ENCODE measurements at places on chromosomes 2 and 18.

DNA sequence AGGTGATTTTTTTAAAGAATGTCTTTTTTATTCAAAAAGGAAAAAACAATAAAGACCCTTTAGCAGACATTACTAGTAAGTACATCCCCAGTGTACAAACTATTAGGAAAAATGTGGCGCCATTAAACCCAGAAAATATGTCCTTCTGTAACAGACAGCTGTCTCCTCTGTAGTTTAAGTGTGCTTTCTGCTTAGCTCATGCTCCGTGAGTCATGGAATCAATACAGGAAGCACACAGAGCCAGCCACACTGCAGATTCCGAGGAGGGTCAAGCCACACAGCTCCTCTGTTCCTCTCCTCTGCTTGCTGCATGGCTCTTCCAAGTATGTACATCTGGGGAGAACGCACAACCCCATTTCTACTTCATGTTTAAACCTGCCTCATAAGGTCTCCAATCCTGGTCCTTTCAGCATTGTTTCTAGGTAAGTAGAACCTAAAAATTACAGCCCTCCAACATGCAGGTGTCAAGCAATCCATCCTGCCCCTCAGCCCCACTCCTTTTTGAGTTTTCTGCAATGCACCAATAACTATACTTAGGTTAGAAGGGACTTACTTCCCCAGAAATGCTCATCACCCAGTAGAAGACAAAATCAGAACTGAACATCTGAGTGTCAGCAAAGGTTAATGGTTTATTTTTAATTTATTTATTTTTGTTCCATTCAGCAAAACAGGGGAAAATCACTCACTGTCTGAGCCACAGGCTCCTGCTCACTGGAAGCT lies 37.5 kb downstream of the ACVR1 start:
- DNase-seq: peak; percentile 85

DNA sequence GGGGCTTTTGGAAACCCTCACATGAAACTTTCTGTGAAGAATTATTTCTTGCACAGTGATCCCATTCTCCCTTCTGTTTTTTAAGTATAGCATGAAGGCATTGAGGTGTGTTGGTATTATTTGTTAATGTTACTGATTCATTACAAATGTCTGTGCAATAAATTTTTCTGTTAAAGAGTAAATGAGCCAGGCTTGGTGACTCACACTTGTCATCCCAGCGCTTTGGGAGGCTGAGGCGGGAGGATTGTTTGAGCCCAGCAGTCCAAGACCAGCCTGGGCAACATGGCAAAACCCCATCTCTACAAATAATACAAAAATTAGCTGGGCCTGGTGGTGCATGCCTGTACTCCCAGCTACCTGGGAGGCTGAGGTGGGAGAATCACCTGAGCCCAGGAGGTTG lies 87.8 kb downstream of the KCTD18 start:
- DNase-seq: no peak

DNA sequence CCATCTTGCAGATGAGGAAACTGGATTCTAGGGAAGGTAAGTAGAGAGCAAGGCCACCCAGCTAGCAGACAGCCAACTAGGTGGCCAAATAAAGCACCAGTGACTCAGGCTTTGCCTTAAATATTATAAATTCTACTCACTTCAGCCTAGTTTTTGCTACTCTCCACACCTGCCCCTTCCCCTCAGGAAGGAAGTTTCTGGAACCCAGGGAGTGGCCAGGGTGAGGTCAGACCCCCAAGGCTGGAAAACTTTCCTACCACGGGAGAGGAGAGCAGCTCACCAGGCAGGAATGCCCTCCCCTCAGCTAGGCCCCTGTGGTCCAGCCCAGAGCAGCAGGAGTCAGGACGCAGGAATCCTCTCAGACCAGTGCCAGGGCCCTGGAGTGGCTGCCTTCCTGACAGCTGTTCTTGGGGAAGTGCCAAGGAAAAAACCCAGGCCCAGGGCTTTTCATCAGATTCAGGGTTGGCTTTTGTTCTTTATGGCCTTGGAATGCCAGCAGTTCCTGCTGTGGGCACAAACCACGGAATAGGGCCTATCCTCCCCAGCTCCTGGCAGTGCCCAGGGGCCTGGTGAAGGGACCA lies 5.1 kb upstream of the PAX8 start:
- peak; percentile 97 for DNase-seq

- no peak for DNase-seq
These were observed 259.3 kb downstream of the ZNF407 start for GRCh38 chr18:74856928-74857327.

- DNase-seq: no peak
These were observed 67.1 kb upstream of the EPAS1 start for GRCh38 chr2:46230115-46230571.

GRCh38 chr2:23235292-23235691 lies 149.7 kb upstream of the KLHL29 start:
- peak; percentile 12 for DNase-seq

GRCh38 chr2:85783796-85784195 lies 30.0 kb downstream of the ATOH8 start:
- no peak for DNase-seq

DNA sequence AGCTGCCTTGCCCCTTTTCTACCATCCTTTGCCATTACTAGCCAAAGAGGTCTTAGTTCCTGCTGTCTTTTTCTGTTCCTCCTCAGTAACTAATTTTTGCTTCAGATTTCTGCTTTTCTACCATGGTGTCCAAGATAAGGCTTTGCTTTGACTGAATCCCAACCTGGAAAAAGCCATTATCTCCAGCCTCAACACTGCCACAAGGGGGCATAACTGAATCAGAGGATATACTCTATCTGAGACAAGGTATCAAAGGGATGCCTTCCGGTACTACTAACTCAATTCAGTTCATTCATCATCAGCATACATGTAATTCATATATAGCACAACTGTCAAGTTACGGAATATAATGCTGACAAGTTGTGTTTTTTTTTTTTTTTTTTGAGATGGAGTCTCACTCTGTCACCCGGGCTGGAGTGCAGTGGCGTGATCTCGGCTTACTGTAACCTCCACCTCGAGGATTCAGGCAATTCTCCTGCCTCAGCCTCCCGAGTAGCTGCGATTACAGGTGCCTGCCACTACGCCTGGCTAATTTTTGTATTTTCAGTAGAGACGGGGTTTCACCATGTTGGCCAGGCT lies 11.4 kb downstream of the OSGEPL1 start:
- DNase-seq: peak; percentile 19

DNA sequence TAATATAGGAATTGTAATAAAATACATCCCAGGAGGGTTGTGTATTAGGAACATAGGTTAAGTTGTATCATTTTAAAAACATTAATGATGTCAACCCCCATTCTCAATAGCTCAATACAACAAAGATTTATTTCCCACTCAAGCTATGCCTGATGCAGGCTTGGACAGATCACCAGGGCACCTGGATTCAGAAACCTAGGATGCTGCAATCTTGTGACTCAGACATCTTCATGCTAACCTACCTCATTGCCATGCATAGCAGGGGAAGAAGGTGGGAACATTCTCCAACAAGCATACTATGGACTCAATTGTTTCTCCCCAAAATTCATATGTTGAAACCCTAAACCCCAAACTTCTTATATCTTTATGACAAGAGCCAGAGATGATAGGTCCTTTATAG lies 244.2 kb downstream of the CD226 start:
- DNase-seq: no peak

- no peak for DNase-seq
These were observed 441.3 kb upstream of the SLC14A2 start for GRCh38 chr18:45173799-45174519.

DNA sequence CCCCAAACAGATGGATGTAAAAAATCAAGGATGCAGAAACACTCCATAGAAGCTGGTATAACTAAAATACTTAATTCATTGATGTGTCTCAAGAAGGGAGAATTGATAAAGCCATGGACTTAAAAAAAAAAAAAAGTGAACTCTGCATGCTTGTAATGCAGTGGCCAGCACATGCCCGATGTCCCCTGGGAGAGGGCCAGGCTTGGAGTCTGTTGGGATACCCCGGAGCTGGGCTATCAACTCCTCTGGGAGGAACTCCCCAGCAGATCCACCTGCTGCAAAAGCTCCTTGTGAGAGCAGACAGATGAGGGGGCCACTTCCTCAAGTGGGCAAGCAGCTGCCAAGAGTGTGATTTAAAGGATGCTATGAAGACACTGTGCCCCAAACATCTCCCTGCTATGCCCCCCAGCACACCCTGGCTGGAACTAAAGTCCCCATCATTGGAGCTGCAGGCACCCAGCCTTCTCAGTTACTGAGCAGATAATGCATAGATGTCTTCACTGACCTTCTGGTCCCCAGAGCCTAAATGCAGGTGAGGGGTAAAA lies 311.5 kb upstream of the ID2 start:
- DNase-seq: no peak

DNA sequence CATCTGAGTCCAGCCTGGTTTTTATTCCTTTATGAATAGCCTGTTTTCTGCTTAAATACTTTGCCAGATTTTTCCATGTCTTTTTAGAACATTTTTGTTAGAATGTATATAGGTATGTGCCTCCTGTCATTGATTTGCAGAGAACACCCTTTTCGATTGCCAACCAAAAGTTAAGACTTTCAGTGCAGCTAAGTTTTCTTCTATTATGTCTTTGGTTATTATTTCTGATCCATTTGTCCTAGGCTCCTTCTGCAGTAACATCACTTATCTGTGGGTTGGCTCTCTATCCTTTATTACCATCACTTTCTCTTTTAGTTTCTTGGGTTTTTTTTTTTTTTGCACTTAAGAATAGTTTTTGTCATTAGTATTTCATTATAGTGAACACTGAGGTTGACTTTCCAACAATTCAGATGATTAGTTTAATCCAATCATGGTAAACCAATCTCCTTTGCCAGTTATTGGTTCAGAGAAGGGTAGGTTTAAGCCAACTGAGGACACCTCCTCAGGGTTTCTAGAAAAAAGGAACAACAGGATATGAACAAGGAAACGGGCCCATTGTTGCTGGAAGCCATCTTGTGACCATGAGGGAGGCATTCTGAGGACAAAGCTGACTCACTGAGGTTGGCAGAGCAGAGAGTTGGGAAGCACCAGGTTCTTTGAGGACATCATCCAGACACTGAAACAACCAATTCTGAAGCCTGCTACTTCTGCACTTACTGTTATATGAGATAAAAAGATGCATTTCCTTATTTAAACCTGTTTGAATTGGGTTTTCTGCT lies 37.9 kb upstream of the GBX2 start:
- no peak for DNase-seq

- no peak for DNase-seq
These were observed 290.7 kb downstream of the CYP26B1 start for GRCh38 chr2:71856773-71857525.

DNA sequence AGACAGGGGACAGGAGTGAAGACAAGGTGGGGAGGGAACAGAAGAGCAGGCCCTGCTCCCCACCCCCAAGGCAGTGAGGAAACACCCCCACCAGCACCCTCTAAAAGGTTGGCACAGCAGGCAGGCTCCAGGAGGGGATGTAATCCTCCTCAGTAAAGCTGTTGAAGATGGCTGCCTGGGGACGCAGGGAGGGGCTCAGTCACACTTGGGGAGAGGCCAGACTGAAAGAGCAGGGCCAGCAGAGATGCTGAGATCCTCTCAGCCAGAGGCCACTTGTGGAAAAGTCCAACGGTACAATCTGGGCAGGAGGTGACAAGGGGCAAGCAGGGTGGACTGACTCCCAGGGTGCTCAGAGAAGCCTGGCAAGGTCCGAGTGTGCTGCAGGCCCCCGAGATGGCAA lies 154.8 kb upstream of the ID2 start:
- DNase-seq: no peak

DNA sequence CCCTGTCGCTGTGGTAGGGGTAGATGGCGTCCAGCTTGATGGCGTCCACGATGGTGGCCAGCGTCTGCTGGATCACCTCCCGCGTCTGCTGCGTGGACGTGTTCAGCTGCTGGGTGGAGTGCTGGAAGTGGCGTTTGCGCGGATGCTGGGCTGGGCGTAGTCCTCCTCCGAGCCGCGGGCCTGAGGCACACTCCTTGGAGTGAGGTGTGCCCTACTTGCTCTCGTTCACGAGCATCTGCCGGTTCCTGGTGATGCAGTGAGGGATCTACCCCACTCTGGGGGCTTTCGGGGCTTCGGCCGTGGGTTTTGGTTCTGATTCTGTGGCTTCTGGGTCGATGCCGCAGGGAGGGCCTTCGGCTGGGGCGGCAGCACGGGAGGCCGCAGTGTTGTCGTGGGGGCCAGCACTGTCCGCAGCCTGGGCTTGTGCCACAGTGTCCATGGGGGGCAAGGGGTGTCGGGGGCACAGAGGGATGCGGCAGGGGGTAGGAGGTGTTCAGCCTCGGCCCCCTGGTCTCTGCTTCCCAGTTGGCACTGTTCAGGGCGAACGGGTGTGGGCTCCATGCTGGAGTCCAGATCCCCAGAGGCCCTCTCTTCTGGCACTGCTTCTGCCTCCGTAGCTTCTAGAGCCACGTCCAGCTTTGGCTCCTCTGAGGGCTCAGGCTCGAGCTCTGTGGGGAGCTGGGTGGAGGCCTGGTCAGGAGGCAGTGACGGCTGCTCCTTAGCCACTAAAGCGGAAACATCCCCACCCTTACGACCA lies 890.6 kb upstream of the LRRTM1 start:
- DNase-seq: no peak

GRCh38 chr2:74515981-74516633 lies 1.9 kb downstream of the TLX2 start:
- DNase-seq: peak; percentile 57
